Gastrocnemius medialis (tissue), 4 donors: ENCODE measurements at places on chromosomes 2 and 18. TPM values are rescaled to one million over a fixed set of nuclear protein-coding genes. Genes with fewer than 3 reads are reported as not detected.

The OTOS gene
- total RNA-seq, result not detected

DNA sequence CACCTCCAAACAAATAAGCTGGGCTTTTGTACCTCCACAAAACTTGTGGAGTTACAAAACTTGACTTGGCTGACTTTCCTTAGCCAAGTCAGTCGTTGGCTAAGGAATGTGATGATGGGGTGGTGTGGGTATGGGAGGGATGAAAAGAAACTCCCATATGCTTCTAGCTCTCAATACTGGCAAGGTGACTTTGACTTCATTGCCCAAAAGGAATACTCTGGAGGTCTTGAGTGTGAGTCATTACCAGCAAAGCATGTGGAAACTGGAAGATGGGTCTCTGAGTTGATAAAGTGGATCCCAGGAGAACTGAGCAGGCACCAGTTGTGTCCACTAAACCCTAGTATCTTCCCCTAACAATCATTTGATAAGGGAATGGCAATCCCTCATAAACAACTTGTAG, 226.7 kb downstream of the GULP1 start:
- no peak for DNase-seq
- no peak overlapping the region for H3K27ac ChIP-seq
- H3K4me1 ChIP-seq, result no peaks in the 10 kb centered on the region
- no peak overlapping the region for H3K4me3 ChIP-seq

DNA sequence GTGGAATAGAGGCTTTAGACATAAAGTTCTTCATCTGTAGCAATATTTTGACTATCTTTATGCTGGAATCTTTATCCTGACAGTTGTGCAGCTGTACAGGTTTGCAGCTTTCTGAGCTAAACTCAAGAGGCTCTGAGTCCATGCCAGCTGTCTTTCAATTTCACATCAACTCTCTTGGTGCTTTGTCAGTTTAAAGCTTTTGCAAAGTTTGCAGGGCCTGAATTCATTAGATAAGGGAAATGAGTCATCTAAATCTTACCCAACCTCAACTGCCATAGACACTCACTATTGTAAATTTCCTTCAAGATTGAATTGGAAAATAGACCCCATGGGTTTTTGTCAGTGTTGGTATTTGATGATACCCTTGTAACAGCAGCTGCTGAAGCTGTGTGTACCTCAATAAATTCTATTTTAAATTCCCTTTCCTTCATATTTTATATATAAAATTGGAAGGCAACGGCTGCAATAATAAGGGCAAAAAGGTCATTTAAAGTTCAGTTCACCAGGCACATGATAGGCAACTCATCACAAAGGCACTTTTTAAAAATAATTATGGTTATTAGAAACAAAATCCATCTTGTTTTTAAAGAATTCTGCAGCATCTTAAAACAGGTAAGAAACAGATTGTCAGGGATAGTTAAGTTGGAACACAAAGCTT, 169.9 kb upstream of the SLC39A10 start:
- no peak overlapping the region for H3K27ac ChIP-seq
- no peaks in the 10 kb centered on the region for H3K27me3 ChIP-seq
- H3K4me3 ChIP-seq, result no peak overlapping the region
- no peak for DNase-seq
- H3K4me1 ChIP-seq, result no peaks in the 10 kb centered on the region

GRCh38 chr2:6968319-6969100, 51.3 kb downstream of the RNF144A start:
- H3K36me3 ChIP-seq, result no peaks in the 10 kb centered on the region
- H3K27ac ChIP-seq, result no peak overlapping the region
- H3K4me3 ChIP-seq, result no peak overlapping the region
- peaks cover 28% of the 10 kb centered on the region for H3K4me1 ChIP-seq
- H3K27me3 ChIP-seq, result no peaks in the 10 kb centered on the region
- no peak for DNase-seq

The AGXT gene
- total RNA-seq, result not detected
